ENCODE measurements at places on chromosomes 7 and 10.

GRCh38 chr7:37817996-37818720 is 30.2 kb upstream of the NME8 start:
- DNase-seq, result no peak
- no peaks in the 10 kb centered on the region for H3K36me3 ChIP-seq
- H3K4me3 ChIP-seq, result no peak overlapping the region
- no peak overlapping the region for H3K27ac ChIP-seq

DNA sequence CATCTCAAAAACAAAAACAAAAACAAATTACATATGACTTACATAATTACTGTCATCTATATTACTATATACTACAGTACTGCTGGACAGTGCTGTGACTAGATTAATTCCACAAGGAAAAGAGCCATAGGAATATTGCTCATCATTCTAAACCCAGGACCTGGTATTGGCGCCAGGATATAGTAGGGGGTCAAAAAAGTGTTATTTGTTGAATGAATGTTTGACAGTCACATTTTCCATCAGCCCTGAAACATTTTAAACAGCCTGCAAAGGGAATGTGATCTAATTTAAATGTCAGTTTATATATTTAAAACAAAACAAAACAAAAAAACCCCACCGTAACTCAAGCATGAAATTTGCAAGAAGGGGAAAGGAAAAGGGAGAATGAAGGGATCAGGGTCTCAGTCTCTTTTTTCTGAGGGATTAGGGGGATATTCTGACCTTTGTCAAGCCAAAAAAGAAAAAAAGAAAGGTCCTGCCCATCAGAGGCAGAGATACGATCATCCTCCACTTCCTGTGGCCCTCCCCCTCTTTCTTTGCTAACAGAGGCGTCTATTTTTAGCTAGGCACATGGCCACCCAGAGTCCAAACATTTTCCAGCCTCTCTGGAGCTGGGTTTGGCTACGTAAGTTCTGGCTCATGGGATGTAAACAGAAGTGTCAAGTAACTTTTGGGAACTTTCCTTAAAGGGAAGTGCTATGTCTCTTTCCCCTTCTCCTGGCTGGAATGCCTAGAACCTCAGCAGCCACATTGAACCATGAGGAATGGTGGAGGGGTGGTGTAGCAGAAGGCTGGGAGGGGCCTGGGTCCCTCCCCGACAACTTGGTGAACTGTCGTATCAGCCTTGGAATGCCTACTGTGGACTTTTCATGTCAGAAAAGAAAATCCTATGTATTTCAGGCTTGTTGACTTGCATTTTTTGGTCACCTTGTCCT is 44.6 kb upstream of the DLG5 start:
- DNase-seq, result no peak
- no peaks in the 10 kb centered on the region for H3K27me3 ChIP-seq
- peaks cover 13% of the 10 kb centered on the region for H3K36me3 ChIP-seq
- H3K4me3 ChIP-seq, result no peak overlapping the region

GRCh38 chr10:75272896-75273295 is 37.1 kb upstream of the COMTD1 start:
- H3K4me3 ChIP-seq, result no peak overlapping the region
- peaks cover 8% of the 10 kb centered on the region for H3K36me3 ChIP-seq
- no peak overlapping the region for H3K27ac ChIP-seq
- peaks cover 14% of the 10 kb centered on the region for H3K4me1 ChIP-seq

- DNase-seq, result no peak
- H3K27ac ChIP-seq, result no peak overlapping the region
- H3K36me3 ChIP-seq, result no peaks in the 10 kb centered on the region
- no peaks in the 10 kb centered on the region for H3K27me3 ChIP-seq
- no peaks in the 10 kb centered on the region for H3K4me1 ChIP-seq
Observed at GRCh38 chr10:28147706-28148105, 148.8 kb upstream of the ODAD2 start.

DNA sequence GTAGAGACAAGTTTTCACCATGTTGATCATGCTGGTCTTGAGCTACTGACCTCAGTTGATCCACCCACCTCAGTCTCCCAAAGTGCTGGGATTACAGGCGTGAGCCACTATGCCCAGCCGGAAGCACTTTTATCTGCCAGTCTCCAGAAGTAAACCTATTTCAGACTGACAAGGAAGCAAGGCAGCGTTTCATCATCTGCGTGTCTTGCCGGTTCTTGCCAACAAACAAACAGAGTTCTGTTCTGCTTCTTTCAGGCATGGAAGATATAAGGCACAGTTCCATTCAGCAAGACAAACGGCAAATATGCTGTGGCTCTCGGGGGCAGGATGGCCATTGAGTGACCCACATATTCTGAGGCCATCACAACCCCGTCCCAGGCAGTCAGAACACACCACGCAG is 15.5 kb upstream of the LARP4B start:
- H3K4me3 ChIP-seq, result no peak overlapping the region
- DNase-seq, result no peak
- H3K27me3 ChIP-seq, result no peaks in the 10 kb centered on the region
- H3K27ac ChIP-seq, result no peak overlapping the region
- H3K4me1 ChIP-seq, result peaks cover 9% of the 10 kb centered on the region
- no peaks in the 10 kb centered on the region for H3K36me3 ChIP-seq

DNA sequence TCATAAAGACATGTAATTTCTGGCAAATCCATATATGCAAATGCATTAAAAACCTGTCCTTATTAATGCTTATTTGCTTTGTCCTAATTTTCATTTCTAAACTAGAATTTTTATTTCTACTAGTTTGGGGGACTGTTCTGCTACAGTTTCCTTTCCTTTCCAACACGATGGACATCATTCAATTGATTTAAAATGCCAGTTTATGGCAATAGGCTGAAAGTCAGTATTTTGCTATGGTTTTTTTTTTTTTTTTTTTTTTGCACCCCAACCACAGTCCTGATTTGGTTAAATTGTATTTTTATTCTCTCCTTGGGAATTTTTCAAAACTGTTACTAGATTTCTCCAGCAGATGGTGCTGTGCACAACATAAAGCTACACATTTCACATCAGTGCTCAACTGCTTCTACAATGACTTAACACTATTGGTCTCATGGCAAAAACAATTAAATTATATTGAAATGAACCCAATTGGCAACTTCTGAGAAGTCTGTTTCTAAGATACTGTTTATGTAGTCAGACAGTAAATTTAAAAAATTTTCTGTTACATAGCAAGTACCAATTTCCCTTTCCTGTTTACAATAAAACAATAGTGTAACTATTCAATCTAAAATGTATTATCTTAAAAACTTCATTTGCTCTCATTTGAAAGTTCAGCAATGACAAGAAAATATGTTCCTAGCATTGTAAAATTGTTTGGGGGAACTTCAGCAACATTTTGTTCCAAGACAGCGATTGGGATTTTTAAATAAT is 193.8 kb upstream of the CCDC6 start:
- no peak overlapping the region for H3K27ac ChIP-seq
- no peaks in the 10 kb centered on the region for H3K36me3 ChIP-seq
- DNase-seq, result peak; percentile 39
- H3K4me3 ChIP-seq, result no peak overlapping the region
- H3K27me3 ChIP-seq, result no peaks in the 10 kb centered on the region

- H3K4me3 ChIP-seq, result no peak overlapping the region
- H3K27me3 ChIP-seq, result peaks cover 100% of the 10 kb centered on the region
- H3K4me1 ChIP-seq, result no peaks in the 10 kb centered on the region
- H3K36me3 ChIP-seq, result no peaks in the 10 kb centered on the region
Observed at GRCh38 chr10:71045936-71046335, 157.6 kb upstream of the PCBD1 start.

DNA sequence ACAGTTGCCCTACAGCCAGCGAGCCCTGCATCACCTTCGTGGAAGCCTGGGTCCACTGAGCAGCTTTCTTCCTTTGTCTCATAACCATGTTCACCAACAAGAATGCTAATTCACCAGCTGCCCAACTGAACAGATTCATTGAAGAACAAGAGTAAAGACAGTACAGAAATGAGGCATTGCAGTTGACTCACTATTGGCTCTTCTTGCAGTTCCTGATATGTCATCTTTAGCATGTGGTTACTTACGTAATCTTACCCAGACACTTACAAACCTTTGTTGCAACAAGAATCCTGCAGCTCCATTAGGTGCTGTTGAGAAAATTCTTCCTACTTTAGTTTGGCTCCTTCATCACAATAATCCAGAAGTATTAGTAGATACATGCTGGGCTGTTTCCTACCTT is 174.0 kb upstream of the TPK1 start:
- DNase-seq, result no peak
- H3K27ac ChIP-seq, result no peak overlapping the region
- H3K36me3 ChIP-seq, result no peaks in the 10 kb centered on the region
- no peak overlapping the region for H3K4me3 ChIP-seq
- H3K27me3 ChIP-seq, result no peaks in the 10 kb centered on the region
